Tibial nerve (tissue), 4 donors: ENCODE measurements at places on chromosomes 7 and 10. TPM values are rescaled to one million over a fixed set of nuclear protein-coding genes. Genes with fewer than 3 reads are reported as not detected.

SLC4A2 gene
- total RNA-seq = 74.3 TPM

ASB10 gene
- not detected for total RNA-seq

ADARB2 gene
- 23.2 TPM for total RNA-seq

MOGAT3 gene
- not detected for total RNA-seq

CALML3 gene
- total RNA-seq = not detected

PNPLA8 gene
- total RNA-seq = 28.0 TPM

ABCB4 gene
- total RNA-seq = 0.90 TPM

DRGX gene
- not detected for total RNA-seq

PIP gene
- not detected for total RNA-seq

RBM20 gene
- total RNA-seq = 8.7 TPM

CLDN3 gene
- not detected for total RNA-seq

LRRC17 gene
- 2.5 TPM for total RNA-seq

EPO gene
- not detected for total RNA-seq

PDK4 gene
- 931 TPM for total RNA-seq

DNA sequence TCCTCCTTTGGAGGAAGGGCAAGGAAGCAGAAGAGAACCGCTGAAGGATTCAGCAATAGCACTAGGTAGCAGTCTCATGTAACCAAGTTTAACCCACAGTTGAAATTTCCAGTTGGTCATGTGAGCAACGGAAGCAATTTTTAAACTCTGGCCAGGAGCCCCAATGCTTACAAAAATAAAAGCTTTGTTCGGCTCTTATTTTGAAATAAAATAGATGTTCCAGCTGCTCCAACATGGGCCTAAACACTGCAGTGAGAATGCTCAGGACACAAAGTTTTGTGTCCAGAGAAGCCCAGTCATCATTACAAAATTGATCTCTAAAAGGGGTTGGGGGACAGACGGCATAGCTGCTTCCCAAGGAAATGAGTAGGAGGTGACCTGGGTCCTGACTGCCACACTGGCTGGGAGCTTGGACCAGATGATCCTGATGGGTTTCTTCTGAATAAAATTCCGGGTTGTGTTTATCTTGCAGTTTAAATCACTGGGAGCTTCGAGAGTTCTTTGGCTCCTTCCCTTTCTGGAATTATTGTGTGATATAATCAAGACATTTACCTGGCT, 452 bp upstream of the TMEM140 start:
- H3K4me3 ChIP-seq = peak overlapping the region; percentile 54
- no peak for DNase-seq
- no peaks in the 10 kb centered on the region for H3K27me3 ChIP-seq
- peak overlapping the region; percentile 88 for H3K27ac ChIP-seq
- H3K36me3 ChIP-seq = no peaks in the 10 kb centered on the region

GRCh38 chr7:132609906-132610520, 33.7 kb upstream of the PLXNA4 start:
- no peaks in the 10 kb centered on the region for H3K4me1 ChIP-seq
- no peaks in the 10 kb centered on the region for H3K36me3 ChIP-seq
- no peak for DNase-seq
- no peak overlapping the region for H3K27ac ChIP-seq

GRCh38 chr7:54885285-54885684, 126.3 kb upstream of the SEC61G start:
- no peaks in the 10 kb centered on the region for H3K36me3 ChIP-seq
- H3K27me3 ChIP-seq = no peaks in the 10 kb centered on the region
- H3K4me1 ChIP-seq = peaks cover 16% of the 10 kb centered on the region

DNA sequence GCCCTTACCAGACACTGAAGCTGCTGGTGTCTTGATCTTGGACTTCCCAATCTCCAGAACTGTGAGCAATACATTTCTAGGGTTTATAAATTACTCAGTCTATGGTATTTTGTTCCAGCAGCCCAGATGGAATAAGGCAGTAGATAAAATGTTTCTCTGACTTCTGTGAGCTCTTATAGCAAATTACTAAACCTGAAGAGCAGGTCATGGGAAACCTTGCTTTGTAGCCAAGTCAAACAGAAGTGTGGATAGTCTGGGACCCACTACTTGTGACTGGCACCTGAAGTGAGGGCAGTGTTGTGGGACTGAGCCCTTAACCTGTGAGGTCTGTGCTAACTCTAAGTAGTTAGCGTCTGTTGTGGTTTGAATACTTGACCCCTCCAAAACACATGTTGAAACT, 4.6 kb upstream of the TBRG4 start:
- H3K4me1 ChIP-seq = no peaks in the 10 kb centered on the region
- no peak overlapping the region for H3K4me3 ChIP-seq
- no peaks in the 10 kb centered on the region for H3K36me3 ChIP-seq

DNA sequence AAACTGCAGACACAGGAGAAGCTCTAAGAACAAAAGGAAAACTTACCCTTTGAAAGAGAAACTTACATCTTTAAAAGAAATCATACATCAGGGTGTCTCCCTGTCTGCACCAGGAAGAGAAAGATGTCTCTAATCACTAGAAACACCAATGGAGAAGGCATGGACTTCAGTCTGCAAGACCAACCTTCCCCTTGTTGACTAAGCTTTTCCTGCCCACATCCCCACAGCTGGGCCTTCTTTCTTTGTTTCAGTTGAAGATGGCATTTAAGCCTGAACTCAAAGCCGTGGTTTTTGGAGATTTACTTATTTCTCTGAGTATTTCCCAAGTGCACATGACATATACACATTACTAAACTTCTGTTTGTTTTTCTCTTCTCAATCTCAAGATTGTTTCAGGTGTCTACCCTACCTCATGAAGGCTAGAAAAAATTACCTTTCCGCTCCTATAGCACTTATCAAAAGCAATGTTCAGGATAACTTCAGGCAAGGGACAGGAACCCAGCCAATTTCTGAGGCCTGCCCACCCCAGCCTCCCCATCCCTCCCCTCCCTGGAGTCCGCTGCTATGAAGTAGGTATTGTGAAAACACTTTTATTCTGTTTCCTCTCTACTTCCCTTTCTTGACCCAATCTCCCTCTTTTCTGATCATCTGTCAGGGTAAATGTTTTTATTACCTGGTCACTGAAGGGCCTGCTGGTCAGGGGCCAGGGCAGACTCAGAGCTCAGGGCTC, 2.8 kb upstream of the SLC29A3 start:
- no peak overlapping the region for H3K4me3 ChIP-seq
- H3K36me3 ChIP-seq = no peaks in the 10 kb centered on the region
- H3K4me1 ChIP-seq = peaks cover 39% of the 10 kb centered on the region
- H3K27me3 ChIP-seq = no peaks in the 10 kb centered on the region
- no peak for DNase-seq
- H3K27ac ChIP-seq = no peak overlapping the region

DNA sequence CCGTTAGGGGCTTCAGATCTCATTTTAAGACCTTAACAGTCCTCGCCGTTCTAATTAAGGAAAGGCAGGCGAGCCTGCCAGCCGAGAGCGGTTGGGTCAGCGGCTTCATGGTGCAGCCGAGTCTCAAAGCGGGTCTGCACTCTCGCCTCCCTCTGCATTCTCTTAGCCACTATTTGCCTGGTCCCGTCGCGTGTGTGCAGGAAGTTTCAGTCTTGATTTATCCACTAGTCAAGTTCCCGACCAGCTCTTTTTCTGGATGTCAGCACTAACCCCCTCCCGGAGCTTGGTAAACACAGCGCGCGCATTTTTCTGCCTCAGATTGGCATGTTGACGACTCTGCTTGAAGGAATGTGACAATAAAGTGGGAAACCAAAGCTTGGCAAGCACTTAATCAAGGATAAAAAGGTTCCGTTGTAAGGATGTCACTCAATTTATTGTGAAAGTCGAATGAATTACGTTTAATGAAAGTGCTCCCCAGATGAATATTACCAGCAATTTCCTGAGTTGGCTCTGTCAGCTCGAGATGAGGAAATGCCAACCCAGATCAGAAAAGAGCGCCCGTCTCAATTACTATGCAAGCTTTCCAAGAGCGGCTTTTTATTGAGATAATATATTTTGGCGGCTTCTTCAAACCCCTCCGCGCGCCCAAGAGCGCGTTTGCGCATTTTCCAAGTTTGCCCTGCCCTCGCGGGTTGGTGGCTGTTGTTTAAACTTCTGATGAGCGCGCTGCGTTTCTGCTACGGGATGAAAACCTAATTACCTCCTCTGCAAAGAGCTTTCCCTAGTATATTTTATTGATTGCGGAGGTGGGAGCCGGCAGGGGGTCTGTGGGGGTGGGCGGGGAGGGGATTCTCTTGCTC, 7.9 kb downstream of the NXPH1 start:
- H3K36me3 ChIP-seq = no peaks in the 10 kb centered on the region
- peaks cover 40% of the 10 kb centered on the region for H3K4me1 ChIP-seq
- no peaks in the 10 kb centered on the region for H3K27me3 ChIP-seq
- no peak for DNase-seq
- H3K4me3 ChIP-seq = no peak overlapping the region
- no peak overlapping the region for H3K27ac ChIP-seq

DNA sequence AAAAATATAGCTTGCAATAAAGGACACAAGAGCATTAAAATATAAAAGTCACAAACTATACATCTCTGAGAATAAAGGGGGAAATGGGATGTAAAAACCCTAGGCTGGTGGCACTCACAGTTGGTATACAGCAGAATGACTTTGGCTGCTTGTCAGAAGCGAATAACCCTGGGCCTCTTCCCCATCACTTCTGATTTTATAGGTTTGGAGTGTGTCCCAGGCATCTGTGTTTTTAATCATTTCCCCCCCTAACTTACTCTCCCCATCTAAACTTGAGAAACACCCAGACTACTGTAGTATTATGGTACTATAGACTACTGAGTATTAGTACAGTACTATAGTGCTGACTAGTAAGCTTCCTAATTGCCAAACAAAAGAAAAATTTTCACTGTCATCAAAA, 1.8 kb upstream of the RPA3 start:
- H3K36me3 ChIP-seq = no peaks in the 10 kb centered on the region
- DNase-seq = no peak
- H3K4me1 ChIP-seq = peaks cover 14% of the 10 kb centered on the region
- H3K4me3 ChIP-seq = no peak overlapping the region
- H3K27me3 ChIP-seq = no peaks in the 10 kb centered on the region

GRCh38 chr10:128579280-128579865, 453.1 kb upstream of the MKI67 start:
- no peaks in the 10 kb centered on the region for H3K36me3 ChIP-seq
- H3K27ac ChIP-seq = no peak overlapping the region
- H3K4me1 ChIP-seq = no peaks in the 10 kb centered on the region
- no peak overlapping the region for H3K4me3 ChIP-seq

DNA sequence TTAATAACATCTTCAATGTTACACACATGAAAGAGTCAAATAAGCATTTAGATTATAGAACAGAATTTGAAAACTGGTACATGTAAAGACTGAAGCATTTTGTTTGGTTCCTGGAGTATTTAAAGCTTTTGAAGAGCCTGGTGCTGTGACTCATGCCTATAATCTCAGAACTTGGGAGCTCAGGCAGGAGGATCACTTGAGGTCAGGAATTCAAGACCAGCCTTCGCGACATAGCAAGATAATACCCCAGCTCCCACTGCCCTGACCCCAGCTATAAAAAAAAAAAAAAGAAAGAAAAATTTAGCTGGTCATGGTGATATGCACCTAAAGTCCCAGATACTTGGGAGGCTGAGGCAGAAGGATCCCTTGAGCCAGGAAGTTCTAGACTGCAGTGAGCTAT, 87.8 kb downstream of the HDAC9 start:
- H3K36me3 ChIP-seq = no peaks in the 10 kb centered on the region
- no peaks in the 10 kb centered on the region for H3K4me1 ChIP-seq
- no peak for DNase-seq
- no peak overlapping the region for H3K4me3 ChIP-seq
- H3K27me3 ChIP-seq = no peaks in the 10 kb centered on the region

DNA sequence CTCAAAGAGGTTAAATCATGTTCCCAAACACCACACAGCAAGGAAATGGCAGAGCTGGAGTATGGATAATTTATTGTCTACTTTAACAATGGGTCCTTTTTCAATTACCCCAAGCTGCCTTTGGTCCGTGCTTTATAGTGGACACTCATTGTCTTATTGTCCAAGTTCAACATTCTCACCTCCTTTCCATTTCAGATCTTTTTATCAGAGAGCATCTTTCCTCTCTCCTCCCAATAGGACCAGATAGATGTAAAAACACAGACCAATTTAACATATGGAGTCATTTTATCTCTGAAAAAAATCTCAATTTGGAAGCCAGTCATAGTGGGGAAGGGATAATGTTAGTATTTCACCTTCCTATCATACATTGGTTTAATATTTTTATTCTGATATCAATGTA, 83.5 kb upstream of the WAC start:
- H3K4me3 ChIP-seq = no peak overlapping the region
- no peaks in the 10 kb centered on the region for H3K4me1 ChIP-seq
- no peaks in the 10 kb centered on the region for H3K36me3 ChIP-seq

- H3K4me1 ChIP-seq = no peaks in the 10 kb centered on the region
- no peak overlapping the region for H3K4me3 ChIP-seq
- no peaks in the 10 kb centered on the region for H3K36me3 ChIP-seq
- H3K27me3 ChIP-seq = no peaks in the 10 kb centered on the region
- DNase-seq = no peak
Observed at GRCh38 chr7:84123965-84124547, 70.5 kb downstream of the SEMA3A start.

DNA sequence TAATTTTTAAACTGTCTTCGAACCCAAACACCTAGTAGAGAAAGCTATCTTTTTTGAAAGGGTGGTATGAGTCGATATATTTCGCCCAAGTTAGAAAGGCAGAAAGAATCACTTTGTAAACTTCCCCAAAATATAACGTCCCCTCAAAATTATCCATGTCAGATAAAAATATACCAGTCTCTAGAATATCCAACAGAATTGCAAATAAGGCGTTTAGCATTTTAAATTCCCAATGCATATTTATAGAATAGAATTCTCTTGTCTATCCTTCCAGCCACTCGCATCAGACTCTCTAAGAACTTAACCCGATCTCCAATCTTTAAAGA, 2.1 kb downstream of the CTBP2 start:
- peak overlapping the region; percentile 94 for H3K4me3 ChIP-seq
- no peaks in the 10 kb centered on the region for H3K4me1 ChIP-seq

DNA sequence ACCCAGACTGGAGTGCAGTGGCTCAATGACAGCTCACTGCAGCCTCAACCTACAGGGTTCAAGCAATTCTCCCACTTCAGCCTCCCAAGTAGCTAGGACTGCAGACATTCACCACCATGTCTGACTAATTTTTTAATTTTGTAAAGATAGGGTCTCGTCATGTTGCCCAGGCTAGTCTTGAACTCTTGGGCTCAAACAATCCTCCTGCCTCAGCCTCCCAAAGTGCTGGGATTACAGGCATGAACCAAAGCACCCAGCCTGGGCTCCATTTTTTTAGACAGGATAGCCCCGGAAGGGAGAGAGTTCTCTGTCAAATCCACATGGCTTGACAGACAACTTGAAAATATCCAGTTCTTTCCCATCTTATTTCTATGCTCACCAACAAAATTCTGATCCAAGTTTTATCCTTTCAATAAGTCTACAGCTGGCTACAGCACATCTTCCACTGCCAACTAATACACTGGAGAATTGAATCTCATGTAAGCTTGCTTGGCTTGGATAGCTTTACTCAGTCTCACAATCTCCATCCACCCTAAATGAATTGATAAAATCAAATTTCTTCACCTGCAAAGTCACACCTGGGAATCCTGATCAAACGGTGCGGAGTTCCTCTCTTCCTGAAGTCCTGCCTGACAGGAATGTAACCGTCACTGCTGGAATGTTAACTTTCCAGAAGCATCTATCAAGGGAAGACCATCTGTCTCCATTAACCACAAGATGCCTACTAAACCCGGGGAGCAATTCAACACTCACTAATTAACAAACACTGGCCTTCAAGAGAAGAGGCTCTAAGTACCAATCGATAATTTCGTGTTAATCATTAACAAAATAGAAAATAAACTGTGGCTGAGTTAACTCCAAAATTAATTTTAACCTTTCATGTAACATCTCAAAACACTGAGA, 239.7 kb upstream of the MKLN1 start:
- no peaks in the 10 kb centered on the region for H3K4me1 ChIP-seq
- H3K27me3 ChIP-seq = no peaks in the 10 kb centered on the region
- no peak overlapping the region for H3K27ac ChIP-seq
- DNase-seq = no peak
- H3K4me3 ChIP-seq = no peak overlapping the region
